RWPE2 (cell line): ENCODE measurements at places on chromosomes 7 and 10.
A peak's percentile ranks its signal among the peaks of the same experiment; 100 is the strongest.

DNA sequence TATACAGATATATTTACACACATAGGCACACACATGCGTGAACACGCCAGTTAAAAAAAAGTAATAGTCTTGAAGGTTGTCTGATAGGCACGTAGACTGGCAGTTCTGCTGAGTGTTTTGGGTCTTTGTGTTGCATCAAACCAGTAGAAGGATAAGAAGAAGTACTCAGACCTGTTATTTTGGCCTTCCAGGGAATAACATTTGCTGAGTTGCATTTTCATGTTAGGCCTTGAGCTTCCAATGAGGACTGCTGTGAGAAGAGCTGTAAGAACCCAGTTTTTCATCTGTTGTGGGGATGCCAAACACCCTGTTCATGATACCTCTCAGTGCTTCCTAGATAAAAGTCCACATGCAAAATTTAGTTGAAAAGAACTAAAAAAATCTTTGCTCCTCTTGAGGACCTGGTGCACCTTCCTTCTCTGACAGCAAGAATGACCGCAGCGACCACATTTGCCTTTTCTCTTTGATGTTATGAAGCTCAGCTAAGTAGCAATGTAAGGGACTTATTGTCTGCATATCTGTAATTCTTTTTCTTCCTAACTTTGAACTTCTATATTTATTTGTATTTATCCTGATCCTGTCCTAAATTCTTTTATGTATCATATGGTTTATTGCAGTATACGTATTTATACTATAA, 27.2 kb downstream of the HIPK2 start:
- no peak for DNase-seq

- DNase-seq: peak; percentile 31
Observed at GRCh38 chr10:132377326-132377725, 19.7 kb upstream of the PWWP2B start.

DNA sequence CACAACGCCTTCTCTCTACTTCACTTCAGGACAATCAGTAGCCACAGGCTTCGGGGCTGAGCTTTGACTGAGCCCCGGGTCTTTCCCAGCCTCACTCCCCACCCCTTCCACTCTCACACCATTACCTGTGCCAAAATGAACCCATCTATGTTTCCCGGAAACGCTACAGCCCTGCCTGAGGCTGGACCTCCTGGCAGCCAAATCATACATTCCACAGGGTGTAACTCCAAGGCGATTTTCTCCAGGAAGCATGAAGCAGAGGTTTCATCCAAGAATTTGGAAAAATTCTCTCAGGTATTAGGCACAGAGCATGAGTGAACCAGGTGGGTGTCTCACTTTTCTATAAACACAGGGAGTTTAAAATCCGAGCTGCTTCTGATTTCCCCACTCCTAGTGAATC, 286.3 kb downstream of the TNS3 start:
- DNase-seq: no peak

DNA sequence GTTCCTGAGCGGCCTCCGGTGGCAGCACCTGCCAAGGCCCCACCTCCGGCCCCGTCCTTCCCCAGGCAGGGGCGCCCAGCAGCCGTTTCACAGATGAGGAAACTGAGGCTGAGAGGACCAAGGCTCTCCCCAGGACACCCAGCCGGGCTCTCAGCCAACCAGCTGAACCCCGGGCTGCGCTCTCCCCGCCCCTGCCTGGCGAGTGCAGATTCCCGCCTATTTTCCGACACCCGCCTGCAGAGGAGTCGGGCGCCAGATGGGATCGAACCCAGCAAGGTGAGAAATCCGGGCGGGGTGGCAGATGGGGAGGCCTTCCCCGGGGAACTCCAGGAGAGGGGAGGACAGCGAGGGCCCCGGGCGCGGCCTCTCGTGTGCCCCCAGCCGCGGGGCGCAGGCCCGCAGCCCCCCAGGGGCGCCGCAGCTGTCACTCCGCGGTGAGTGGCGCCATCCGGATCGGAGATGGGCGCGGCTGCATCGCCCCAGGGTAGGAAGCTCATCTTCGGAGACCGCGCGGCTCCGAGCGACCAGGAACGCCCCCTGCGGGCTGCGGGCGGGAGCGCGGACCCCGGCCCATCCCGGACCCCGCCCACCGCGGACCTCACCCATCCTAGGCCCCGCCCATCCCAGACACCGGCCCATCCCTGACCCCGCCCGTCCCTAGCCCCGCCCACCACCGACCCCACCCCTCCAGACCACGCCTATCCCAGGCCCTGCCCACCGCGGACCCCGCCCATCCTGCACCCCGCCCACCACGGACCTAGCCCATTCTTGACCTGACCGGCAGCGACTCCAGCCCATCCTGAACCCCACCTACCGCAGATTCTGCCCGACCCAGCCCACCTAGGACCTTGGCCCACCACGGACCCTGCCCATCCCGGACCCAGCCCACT, 90.3 kb downstream of the MICALL2 start:
- no peak for DNase-seq

DNA sequence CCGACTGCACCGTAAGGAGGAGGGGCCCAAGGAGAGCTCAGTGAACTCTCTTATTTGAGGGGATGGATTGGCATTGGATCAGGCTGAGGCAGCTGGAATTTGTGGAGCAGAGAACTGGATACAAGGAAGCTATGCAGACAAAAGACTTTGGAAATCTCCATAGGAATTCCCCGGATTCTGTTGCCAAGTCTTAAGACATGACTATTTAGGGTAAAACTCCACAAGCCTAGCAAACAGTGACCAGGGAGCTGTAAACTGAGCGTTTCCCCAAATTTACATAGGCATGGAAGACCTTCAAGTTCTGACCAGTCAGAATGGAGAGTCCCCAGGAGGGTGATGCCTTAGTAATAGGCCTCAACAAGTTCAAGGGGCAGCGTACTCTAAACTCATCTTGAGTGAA, 82.5 kb upstream of the PCBD1 start:
- no peak for DNase-seq

GRCh38 chr10:13690281-13690825, 103.6 kb downstream of the PRPF18 start:
- DNase-seq: peak; percentile 74
